ENCODE measurements at places on chromosomes 16 and 17. TPM values are rescaled to one million over a fixed set of nuclear protein-coding genes. Genes with fewer than 3 reads are reported as not detected.

Gene STX1B
- 0.35 TPM for total RNA-seq

Gene KRT39
- not detected for total RNA-seq

Gene DHX58
- 11.3 TPM for total RNA-seq

Gene C16orf54
- 1.7 TPM for total RNA-seq

Gene NOS2
- total RNA-seq, result 34.5 TPM

Gene MT1G
- 243 TPM for total RNA-seq

Gene AIPL1
- total RNA-seq, result not detected

Gene KRTAP2-1
- total RNA-seq, result not detected

Gene RBFOX1
- total RNA-seq, result 1.6 TPM

DNA sequence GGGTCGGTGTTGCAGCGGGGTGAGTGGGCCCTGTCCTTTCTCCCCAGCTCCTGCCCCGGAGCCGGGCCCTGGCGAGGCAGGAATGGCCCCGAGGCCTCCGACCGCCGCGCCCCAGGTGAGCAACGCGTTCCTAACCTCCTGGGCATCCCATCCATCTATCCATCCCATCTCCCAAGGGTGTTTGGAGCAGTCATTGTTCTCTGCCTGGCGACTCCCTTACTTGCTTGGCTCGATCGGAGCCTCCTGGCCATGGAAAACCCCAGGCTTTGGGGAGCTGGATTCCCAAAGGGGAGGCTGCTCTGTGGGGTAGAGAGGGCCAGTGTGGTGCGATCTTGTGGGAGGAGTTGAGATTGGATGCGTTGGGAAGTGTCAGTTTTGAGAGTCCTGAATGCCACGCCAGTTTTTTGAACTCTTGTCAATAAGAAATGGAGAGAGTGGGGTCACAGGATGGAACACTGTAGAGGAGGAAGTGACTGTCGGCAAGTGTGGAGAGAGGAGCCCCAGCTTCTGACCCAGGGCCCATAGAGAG, 684 bp downstream of the ZFP90 start:
- no peak for DNase-seq

GRCh38 chr17:47172696-47173565, 16.2 kb downstream of the CDC27 start:
- no peak for DNase-seq

DNA sequence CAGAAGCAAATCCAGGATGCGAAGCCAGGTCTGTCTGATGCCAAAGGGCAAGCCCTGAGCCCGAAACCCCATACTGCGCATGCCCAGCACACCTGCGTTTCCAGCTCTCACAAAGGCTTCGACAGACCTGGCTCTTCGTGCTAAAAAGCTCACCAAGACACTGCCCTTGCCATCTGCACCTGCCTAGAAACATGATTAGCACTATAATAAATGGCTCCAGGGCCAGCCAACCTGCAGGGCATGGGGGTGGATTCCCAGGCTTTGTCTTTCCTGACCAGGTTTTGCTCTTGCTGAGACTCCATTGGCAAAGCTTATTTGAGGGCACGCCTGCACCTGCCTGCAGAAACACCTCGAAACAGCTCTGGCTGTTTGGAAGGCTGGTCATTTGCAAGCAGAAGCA, 14.4 kb upstream of the PLD6 start:
- no peak for DNase-seq

GRCh38 chr17:74723891-74724290, 11.2 kb upstream of the CD300LF start:
- no peak for DNase-seq

DNA sequence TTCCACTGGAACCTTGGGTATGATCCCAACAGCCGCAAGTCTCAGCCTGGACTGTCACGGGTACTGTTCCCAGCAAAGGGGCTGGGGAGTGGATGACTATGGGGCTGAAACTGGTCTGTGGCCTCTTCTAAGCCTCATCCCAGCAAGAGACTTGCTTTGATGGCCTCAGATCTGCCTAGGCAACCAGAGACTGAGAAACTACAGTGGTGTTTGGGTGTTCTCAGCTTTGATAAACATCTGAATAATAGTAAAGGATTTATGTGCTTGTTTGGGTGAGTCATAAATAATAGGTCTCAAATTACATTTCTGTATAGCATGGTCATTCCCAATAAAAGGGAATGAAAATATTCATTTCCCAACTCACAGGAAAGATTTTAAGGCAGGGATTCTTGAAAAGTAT, 30.2 kb upstream of the ULK2 start:
- DNase-seq, result no peak

DNA sequence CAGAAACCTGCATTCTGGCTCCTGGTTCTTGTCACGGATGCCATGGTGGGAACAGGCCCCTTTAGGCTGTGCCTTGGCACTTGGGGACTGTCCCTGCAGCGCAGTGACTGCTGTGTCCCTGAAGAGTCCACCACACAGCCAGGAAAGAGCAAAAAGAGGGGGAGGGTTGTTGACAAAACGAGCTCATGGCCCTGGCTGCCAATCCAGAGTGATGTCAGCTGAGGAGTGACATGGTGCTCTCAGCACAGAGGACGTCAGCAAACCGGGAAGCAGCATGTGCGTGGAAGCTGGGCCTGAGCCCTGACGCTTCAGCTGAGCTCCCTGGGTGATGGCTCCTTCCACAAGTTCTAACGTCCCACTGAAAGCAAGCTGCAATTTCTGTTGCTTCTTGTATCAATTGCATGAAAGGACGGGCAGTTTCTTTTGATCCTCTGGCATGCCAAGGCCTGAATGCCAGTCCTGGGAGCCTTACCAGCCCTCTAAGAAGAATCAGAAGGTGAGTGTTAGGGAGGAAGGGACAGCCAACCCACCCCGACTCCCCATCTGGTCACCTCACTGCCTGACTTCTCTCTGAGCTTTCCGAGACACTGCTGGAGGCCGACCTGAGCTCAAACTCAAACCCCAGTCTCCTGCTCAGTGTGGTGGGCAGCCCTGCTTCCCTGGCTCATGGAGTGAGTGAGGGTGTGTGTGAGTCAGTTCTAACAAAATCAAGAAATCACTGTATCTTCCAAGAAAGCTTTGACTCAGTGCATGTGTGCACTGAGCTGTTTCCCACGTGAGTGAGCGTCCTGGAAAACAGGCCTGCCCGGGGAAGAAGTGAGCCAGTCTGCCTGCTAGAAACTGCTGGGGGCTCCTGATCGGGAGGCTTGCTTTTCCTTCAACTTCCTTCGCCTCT, 14.7 kb upstream of the WNT3 start:
- no peak for DNase-seq

DNA sequence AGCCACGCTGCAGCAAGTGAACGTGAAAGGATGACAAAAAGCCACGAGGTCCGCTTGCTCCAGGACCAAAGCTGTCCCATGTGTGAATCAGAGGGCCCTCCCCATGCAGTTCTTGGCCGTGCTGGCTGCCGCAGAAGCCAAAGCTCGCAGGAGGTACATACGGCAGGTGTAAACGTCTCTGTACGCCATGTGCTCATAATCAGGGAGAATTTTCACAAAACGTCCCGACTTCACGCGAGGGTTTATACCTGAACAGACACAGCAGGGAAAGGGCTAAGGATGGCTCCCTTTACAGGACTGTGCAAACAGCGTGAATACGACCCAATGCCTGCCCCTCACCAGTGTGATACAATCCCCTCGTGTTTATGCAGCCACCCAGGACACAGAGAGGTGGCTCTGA, 25.3 kb downstream of the FBXO31 start:
- DNase-seq, result no peak

DNA sequence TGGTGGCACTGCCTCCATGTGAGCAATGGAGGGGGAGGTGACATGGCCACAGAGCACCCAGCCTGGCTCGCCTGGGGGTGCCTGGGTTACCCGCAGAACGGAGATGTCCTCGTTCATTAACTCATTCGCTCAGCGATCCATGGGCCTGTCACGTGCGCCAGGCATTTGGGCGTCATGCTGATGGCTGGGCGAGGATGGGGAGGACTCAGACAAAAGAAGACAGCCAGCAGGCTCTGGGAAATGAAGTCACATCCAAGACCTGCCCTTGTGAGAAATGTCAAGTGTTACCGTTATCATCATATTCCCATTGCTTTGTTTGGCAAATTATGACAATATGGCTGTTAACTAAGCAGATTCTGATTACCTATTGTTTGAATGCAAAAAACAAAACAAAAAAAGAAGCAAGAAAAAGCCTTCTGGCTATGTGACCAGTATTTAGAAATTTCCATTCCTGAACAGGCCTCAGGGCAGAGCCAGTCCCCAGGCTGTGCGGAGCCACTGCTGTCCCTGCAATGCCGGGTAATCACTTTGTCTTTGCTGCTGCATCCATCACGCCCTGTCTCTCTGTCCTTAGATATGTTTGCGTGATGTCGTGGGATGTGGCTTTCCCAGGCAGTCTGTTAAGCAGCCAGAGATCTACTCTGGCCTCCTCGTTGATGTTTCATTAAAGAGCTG, 57.9 kb downstream of the CMIP start:
- DNase-seq, result no peak

DNA sequence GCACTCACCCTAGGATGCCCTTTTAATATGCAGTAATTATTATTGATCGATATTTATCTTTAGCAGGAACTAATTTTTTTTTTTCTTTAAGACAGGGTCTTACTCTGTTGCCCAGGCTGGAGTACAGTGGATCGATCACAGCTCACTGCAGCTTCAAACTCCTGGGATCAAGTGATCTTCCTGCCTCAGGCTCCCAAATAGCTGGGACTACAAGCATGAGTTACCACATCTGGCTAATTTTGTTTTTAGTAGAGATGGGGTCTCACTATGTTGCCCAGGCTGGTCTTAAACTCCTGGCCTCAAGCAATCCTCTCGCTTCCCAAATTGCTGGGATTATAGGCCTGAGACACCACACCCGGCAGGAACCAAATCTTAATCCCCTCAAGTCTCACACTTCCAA, 29.3 kb downstream of the KIAA0753 start:
- DNase-seq, result no peak

DNA sequence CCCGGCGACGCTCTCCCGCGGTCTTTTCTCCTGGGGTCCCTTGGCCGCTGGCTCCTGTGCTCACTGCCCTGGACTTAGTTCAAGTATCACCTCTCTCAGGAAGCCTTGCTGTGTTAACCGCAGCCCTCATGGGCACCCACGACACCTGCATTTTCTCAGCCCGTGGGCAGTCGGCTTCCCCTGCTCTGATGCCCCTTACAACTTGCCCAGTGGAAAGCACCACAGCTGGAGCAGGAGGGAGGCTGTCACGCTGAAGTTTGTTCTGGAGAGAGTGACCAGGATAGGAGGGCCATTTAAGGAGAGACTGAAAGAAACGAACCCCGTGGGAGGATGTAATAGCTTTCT, 395 bp downstream of the STXBP4 start:
- DNase-seq, result peak; percentile 37

DNA sequence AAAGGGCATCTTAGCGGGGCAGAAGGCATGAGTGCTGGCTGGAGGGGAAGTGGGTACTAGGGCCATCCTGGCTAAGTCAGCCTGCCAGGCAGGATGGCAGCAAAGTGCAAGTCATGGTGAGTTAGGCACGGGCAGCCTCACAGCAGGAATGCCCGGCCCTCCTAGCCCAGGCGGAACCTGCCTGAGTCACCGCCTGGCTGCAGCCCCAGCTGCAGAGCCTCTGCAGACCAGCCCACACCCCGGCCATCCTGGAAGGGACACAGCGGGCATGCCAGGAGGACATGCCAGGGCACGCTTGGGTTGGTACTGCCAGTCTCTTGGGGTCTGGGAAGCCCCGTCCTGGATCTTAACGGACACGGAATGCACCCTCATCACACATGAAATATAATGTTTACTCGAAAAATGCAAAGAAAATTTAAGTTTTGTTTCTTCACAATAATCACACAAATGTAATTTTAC, 5.0 kb upstream of the ALDH3A1 start:
- DNase-seq, result peak; percentile 57

GRCh38 chr17:17228521-17229279, 8.3 kb downstream of the FLCN start:
- no peak for DNase-seq

- DNase-seq, result no peak
These were observed 25.8 kb downstream of the EMP2 start for GRCh38 chr16:10554569-10554968.

GRCh38 chr16:57039148-57039812, 49.9 kb downstream of the NLRC5 start:
- no peak for DNase-seq

- no peak for DNase-seq
These were observed 16.2 kb downstream of the CHRNB1 start for GRCh38 chr17:7460850-7461660.

DNA sequence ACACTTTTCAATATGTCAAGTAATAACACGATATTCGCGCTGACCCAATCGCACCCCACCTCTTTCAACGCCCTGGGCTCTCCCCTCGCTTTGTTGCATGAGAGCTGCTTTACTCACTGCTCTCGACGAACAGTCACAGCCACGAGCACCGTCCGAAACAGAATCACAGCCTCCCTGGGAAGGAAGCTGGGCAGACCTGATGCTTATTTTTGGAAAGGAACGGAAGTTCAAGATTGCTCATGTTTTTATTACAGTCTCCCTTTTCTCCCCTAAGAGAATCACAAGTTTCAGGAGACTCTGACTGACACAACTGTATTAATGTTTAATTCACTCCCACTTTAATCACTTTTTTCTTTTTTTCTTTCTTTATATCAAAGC, 67.8 kb downstream of the ANKRD11 start:
- DNase-seq, result no peak

DNA sequence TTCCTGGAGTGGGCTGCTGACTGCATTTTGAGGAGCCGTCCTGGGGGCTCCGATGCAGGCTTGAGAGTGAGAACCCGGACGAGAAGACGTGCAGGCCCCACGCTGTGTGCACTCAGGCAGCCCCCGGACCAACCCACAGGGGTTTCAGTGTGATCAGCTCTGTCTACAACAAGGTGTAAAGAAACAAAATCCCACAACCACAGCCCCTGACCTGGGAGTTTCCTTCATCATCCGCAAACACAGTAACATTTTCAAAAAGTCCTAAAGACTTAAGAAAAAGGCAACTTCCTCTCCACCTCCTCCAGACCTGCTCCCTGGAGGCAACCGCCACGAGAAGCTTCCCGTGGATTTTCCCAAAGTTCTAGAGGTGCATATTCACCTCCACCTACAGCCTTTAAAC, 15.4 kb upstream of the MEAK7 start:
- no peak for DNase-seq

DNA sequence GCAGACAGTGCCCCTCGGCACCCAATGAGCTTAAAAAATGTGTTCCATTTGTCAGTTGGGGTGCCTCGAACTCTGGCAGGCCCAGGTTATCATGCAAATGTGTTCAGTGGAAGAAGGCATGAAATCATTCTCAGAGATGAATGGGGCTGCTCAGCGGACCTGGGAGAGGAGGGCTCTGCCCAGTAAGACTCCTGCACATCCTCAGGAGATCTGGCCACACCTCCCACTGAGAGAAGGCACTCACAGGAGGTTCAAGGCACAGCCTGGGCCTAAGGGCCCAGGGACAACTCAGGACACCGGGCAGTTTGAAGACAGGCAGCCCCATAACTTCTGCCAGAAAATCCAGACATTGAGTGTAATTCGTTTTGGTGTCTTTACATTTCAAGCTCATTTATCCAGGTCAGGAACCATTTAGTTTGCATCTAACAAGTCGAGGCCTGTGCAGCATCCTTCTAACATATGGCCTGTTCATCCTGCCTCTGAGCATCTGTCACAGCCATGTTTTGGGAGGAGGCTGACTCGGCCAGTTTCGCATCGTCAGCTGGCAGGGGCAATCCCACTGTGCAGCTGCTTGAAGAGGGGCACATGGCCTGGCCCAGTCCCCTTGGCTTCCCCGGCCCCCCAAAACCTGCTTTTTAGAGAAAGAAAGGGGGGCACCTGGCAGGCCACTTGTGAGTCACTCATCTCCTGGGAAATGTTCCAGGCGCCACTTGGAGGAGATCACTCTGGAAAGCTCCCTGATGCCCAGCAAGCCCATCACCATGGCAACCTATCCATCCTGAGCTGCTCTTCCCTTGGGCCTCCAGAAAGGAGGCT, 31.2 kb upstream of the BCAR1 start:
- DNase-seq, result no peak

- DNase-seq, result no peak
These were observed 4.1 kb upstream of the PPP1R9B start for GRCh38 chr17:50154604-50155003.

- no peak for DNase-seq
These were observed 14.1 kb upstream of the DNAI2 start for GRCh38 chr17:74259667-74260524.
